HepG2 (cell line): ENCODE measurements at places on chromosomes 6 and 20.

DNA sequence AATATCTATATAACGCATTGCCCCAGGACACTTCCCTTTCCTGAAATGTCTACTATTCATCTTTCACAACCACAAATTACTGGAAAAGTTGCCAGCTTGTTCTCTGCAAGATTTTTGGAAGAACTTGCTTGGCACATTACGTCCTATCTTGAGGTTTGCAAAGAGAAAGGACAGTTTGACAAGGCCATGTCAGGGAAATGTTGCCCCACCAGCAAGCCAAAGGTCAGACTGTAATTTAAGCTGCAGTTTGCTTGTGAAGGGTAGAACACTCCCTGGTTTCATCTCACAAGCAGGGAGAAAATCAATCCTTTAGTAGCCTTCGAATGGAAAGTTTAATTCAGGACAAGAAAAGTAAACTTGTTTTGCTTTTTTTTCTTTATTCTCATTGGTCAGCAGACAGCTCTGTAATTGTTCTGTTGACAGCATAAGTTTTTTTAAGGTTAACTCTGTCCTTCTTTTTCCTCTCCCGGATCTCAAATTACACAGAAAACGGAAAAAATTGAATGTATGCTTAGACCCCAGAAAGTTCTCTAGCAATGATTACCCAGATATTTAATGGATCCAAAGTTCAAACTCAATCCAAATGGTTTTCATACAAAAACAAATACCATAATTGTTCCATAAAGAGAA, 541.8 kb upstream of the NRSN1 start:
- peak; percentile 40 for DNase-seq

DNA sequence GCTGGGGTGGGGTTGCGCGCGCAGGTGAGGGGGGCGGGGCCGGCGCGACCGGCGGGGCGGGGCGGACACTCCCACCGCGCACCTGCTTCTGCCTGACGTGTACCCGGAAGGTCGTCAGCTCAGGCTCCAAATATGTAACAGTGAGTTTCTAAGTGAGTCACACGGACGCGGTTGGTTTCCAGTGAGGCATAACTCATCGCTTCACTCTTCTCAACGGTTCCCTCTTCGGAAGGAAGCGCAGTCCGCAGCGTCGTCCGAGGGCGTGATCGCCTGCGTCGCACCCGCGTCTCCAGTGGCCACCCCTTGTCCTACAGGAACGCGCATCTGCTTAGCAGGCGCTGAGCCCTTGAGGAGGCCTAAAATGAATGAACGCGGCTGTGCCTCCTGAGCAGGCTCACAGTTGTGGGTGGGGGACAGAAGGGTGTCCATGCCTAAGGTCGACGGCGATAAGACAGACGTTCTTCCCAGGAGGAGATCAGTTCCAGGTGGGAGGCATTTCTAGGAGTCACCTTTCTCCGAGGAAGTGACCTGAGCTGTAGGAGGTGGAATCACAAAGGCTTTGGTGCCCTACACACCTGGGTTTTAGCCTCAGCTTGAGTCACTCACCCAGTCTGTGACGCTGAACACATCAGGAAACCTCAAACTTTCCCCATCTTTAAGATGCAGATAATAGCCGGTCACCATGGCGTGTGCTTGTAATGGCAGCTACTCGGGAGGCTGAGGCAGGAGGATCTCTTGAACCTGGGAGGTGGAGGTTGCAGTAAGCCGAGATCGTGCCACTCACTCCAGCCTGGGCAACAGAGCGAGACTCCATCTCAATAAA, 50.9 kb upstream of the EZR start:
- no peak for DNase-seq

DNA sequence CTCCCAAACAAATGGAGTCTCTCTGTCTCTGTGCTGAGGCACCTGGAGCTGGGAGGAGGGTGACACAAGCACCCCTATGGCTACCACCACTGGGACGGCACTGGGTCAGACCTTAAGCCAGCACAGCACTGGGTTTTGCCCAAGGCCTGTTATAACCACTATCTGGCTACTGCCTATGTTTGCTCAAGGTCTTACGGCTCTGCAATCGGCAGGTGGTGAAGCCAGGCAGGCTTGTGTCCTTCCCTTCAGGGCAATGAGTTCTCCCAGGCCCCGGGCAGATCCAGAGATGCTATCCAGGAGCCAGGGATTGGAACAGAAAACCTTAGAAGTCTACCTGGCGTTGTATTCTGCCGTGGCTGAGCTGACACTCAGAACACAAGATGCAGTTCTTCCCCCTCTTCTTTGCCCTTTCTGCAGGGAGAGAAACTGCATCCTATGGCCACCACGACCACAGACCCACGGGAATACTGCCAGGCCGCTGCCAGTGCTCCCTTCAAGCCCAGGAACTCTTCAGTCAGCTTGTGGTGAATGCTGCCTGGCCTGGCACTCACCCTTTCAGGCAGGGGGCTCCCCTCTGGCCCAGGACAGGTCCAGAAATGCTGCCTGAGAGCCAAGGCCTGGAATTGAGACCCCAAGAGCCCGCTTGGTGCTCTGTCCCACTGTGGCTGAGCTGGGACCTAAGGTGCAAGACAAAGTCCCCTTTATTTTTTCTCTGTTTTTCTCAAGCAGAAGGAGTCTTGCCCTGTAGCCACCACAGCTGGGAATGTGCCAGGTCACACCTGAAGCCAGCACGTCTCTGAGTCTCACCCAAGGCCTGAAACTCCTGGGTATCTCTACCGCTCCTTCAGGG, 67.0 kb upstream of the FRMD1 start:
- no peak for DNase-seq

DNA sequence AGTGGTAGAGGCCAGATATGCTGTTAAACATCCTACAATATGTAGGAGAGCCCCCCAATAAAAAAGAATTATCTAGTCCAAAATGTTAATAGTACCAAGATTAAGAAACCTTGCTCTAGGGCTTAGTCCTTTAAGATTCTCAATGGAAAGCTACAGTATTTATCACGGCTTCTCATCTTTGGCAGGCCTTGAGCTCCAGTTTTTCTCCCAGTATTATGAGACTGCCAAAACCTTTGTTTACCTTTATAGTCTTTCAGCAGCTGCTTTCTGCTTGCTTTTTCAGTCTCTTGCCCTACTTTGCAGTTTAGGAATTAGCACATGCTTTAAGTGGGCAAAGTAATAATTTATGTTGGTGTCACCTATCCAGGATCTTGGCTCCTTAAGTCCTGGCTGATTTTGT, 59.7 kb downstream of the NHLRC1 start:
- no peak for DNase-seq

DNA sequence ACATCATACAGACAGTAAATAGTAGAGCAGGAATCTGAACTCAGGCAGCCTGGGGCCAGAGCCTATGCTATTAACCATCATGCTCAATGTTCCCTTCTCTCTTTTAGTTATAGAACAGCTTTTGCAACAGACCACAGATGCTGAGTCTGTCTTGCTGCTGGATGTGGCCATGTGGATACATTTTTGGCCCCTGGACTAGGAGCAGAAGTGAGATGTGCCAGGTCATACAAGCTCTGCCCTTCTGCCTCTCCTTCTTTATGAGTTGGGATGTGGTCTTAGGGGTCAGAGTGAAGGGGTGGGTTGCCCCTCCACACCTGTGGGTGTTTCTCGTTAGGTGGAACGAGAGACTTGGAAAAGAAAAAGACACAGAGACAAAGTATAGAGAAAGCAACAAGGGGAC, 14.6 kb upstream of the AARS2 start:
- no peak for DNase-seq

- peak; percentile 50 for DNase-seq
These were observed 379 bp downstream of the CABLES2 start for GRCh38 chr20:62406635-62407176.

- no peak for DNase-seq
These were observed 165.2 kb downstream of the GRIK2 start for GRCh38 chr6:101558712-101559111.

DNA sequence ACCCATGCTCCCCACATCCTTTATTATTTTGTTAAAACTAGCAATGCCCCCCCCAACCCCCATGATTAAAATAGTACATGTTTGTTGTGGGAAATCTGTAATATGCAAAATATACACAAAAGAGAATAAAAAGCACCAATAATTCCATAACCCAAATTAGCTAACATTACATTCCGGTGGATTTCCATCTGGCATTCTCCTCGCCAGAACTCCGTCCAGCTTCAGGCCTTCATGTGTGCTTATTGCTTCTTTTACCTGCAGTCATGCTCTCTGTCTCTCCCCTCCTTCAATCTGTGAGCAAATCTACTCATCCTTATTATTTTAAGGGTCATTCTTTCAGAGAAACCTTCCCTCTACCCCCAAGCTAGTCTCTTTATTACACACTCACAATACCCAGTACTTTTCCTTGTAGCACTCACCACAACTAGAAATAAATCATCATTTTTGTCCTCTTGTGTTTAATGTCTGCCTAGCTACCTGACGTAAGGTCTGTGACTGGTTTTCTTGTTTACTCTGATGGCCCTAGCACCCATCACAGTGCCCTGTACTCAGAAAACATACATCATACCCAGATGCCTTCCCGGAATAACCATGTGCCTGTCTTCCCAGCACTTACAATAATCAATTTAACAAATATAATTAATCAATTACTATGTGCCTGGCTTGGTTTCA, 25.6 kb upstream of the IER3 start:
- no peak for DNase-seq

- no peak for DNase-seq
These were observed 31.9 kb upstream of the TCP11 start for GRCh38 chr6:35173044-35173426.

DNA sequence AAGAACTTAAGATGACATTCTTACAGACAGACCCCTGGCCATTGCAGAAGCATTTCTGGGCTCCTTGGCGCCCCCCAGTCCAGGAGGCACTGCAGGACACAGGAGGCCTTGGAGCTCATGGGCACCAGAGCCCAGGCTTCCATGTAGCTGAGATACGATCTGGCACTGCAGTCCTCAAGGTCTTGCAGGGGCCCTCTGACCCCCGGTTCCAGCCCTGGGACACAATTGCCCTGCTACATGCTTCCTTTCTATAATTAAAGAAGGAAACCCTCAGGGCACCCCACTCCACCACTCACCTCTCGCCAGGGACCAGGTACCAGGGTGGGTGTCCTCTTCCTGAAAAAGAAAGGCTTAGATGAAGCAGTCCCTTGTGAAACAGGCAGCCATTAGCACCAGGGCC, 33.6 kb downstream of the WFDC3 start:
- no peak for DNase-seq

DNA sequence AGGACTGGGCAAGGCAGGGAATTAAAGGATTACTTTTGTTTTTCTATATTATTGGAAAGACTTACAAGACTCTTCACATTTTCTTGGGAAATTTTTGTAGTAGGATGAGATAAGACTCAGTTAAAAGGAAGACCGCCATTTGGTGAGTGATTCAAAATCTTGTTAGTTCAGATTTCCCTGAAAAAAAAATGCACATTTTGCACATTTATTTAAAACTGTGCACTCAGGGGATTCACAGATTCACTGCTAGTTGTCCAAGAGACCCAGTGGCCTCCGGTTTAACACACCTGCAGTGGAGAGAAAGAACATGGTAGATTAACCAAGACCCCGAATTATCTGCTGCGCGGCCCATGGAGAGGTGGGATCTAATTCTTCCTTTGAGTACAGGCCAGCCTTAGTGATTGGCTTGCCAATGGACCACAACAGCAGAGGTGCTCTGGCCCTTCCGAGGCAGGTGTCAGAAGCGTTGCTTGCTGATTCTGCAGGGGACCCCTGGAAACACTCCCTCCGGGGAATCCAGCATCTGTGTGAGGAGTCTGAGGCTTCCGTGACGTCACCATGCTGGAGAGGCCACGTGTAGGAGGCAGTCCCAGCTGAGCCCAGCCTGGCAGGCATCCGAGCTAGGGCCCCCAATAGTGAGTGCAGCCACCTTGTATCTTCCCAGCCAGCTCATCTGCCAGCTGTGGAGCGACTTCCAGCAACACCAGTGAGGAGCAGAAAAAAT, 68.9 kb downstream of the ZNF217 start:
- DNase-seq = no peak

- no peak for DNase-seq
These were observed 130.8 kb downstream of the OGFRL1 start for GRCh38 chr6:71419217-71420094.

GRCh38 chr6:110266996-110267395, 86.8 kb downstream of the CDC40 start:
- no peak for DNase-seq

GRCh38 chr20:60806354-60806753, 445.7 kb upstream of the CDH4 start:
- DNase-seq = no peak

GRCh38 chr20:62485062-62485700, 9.4 kb upstream of the GATA5 start:
- no peak for DNase-seq

- no peak for DNase-seq
These were observed 67.8 kb downstream of the ENPP1 start for GRCh38 chr6:131875647-131876046.

GRCh38 chr6:87905101-87905641, 142.5 kb upstream of the SPACA1 start:
- DNase-seq = no peak
